Osteoblast (primary cell): ENCODE measurements at places on chromosomes 2 and 18. TPM values are rescaled to one million over a fixed set of nuclear protein-coding genes. Genes with fewer than 3 reads are reported as not detected.

The GPR155 gene
- 3.5 and 4.3 TPM in 2 replicates for total RNA-seq

The FRZB gene
- total RNA-seq = 0.29 and 0.36 TPM in 2 replicates

The SLC66A3 gene
- 65.1 and 68.8 TPM in 2 replicates for total RNA-seq

The INPP4A gene
- total RNA-seq = 25.7 and 25.9 TPM in 2 replicates

The FABP1 gene
- total RNA-seq = under 0.01 TPM in 1 of 2 replicates, not detected in the other
